Osteocyte (in vitro differentiated cells): ENCODE measurements at places on chromosomes 6 and 20. TPM values are rescaled to one million over a fixed set of nuclear protein-coding genes. Genes with fewer than 3 reads are reported as not detected.

ZBTB46 gene
- total RNA-seq: 20.5 and 20.9 TPM in 2 replicates

MMP24 gene
- total RNA-seq: 0.54 and 0.63 TPM in 2 replicates

CDC5L gene
- 22.5 and 23.1 TPM in 2 replicates for total RNA-seq

ADGRF5 gene
- total RNA-seq: not detected in 2 replicates

CST2 gene
- total RNA-seq: not detected in 2 replicates

FNDC11 gene
- total RNA-seq: 0.13 and 0.34 TPM in 2 replicates

SYNDIG1 gene
- total RNA-seq: 0.40 and 0.94 TPM in 2 replicates

- H3K27me3 ChIP-seq: no peaks in the 10 kb centered on the region
- H3K27ac ChIP-seq: no peak overlapping the region
- no peak for DNase-seq
- H3K4me3 ChIP-seq: no peak overlapping the region
- no peaks in the 10 kb centered on the region for H3K36me3 ChIP-seq
These were observed 125.8 kb downstream of the DLL1 start for GRCh38 chr6:170165085-170165470.

GRCh38 chr6:7974938-7975763 lies 64.6 kb upstream of the TXNDC5 start:
- no peak overlapping the region for H3K4me3 ChIP-seq
- no peaks in the 10 kb centered on the region for H3K27me3 ChIP-seq
- no peaks in the 10 kb centered on the region for H3K36me3 ChIP-seq
- no peaks in the 10 kb centered on the region for H3K4me1 ChIP-seq
- H3K27ac ChIP-seq: no peak overlapping the region

- no peaks in the 10 kb centered on the region for H3K36me3 ChIP-seq
- peaks cover 13% of the 10 kb centered on the region for H3K4me1 ChIP-seq
- DNase-seq: no peak
- no peak overlapping the region for H3K4me3 ChIP-seq
- H3K27ac ChIP-seq: no peak overlapping the region
- no peaks in the 10 kb centered on the region for H3K27me3 ChIP-seq
These were observed 105.2 kb downstream of the UNC5CL start for GRCh38 chr6:40933864-40934263.

DNA sequence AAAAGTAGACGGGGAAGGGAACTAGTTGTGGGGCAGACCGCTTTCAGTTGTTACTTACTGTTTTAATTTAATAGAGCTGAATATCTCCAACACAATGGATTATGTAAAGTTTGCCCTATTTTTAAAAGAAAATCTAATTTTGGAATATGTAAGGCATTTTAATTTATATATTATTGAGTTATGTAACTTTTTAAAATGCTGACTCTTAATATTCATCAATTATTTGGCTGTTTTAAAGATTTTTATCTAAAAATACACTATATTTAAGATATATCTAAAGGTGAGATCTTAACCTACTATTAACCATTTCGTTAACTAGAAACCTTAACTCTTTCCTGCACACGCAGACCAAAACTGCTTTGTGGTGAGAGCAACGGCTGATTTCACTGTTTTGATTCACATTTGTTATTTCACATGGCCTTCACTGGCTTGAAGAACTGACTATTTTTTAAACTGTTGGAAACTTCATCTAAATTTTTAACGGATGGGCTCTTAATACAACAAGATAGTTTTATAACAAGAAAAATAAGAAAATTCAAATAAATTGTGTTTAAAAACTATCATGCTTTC lies 87.9 kb downstream of the HUS1B start:
- peaks cover 19% of the 10 kb centered on the region for H3K36me3 ChIP-seq
- no peak overlapping the region for H3K27ac ChIP-seq
- H3K4me3 ChIP-seq: no peak overlapping the region
- H3K4me1 ChIP-seq: no peaks in the 10 kb centered on the region
- H3K27me3 ChIP-seq: no peaks in the 10 kb centered on the region
- no peak for DNase-seq

GRCh38 chr20:34165018-34165619 lies 53.1 kb upstream of the EIF2S2 start:
- peaks cover 8% of the 10 kb centered on the region for H3K27me3 ChIP-seq
- no peak for DNase-seq
- no peaks in the 10 kb centered on the region for H3K36me3 ChIP-seq
- H3K27ac ChIP-seq: peak overlapping the region; percentile 74

GRCh38 chr6:75755704-75756103 lies 6.7 kb downstream of the MYO6 start:
- no peak overlapping the region for H3K4me3 ChIP-seq
- no peak overlapping the region for H3K27ac ChIP-seq
- H3K4me1 ChIP-seq: peaks cover 60% of the 10 kb centered on the region
- DNase-seq: no peak

- DNase-seq: peak; percentile 1
- H3K4me3 ChIP-seq: no peak overlapping the region
- H3K4me1 ChIP-seq: no peaks in the 10 kb centered on the region
- H3K27me3 ChIP-seq: no peaks in the 10 kb centered on the region
- H3K27ac ChIP-seq: no peak overlapping the region
These were observed 490 bp downstream of the IPCEF1 start for GRCh38 chr6:154356113-154356512.

GRCh38 chr6:99014061-99014460 lies 66.3 kb upstream of the FBXL4 start:
- H3K27me3 ChIP-seq: no peaks in the 10 kb centered on the region
- no peaks in the 10 kb centered on the region for H3K36me3 ChIP-seq
- DNase-seq: no peak
- H3K4me3 ChIP-seq: no peak overlapping the region
- H3K27ac ChIP-seq: no peak overlapping the region

DNA sequence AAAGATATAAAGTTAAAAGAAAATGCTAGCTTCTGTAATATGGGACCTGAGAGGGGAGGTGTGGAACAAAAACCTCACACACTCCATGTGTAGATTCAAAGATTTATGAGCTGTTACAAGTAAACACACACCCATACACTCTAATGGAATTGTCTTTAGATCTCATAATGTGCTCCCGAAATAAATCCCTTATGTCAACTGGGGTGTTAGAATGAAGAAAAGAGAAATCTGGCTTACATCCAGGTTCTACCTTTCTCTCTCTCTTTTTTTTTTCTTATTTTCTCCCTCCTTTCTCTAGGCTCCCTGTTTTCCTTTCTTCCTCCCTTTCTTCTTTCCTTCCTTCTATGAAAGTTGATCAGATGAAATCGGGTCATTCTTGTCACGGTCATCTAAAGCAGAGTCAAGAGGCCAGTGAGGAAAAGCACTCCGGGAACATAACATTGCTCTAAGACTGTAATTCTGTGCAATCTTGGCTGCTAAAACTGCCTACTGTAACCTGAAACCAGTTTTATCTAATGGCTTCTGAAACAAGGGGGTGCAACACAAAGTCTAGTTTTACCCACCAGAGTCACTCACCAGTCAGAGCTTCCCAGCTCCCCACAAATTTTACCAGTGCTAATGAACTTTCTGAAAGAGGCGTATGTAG lies 68.3 kb upstream of the BTBD3 start:
- no peak for DNase-seq
- H3K4me1 ChIP-seq: peaks cover 10% of the 10 kb centered on the region
- H3K27ac ChIP-seq: no peak overlapping the region
- H3K27me3 ChIP-seq: peaks cover 2% of the 10 kb centered on the region
- H3K4me3 ChIP-seq: no peak overlapping the region
- H3K36me3 ChIP-seq: no peaks in the 10 kb centered on the region

- H3K27ac ChIP-seq: no peak overlapping the region
- H3K36me3 ChIP-seq: no peaks in the 10 kb centered on the region
- H3K4me1 ChIP-seq: no peaks in the 10 kb centered on the region
- no peak overlapping the region for H3K4me3 ChIP-seq
- no peaks in the 10 kb centered on the region for H3K27me3 ChIP-seq
These were observed 13.2 kb downstream of the SIRPG start for GRCh38 chr20:1644101-1644962.

DNA sequence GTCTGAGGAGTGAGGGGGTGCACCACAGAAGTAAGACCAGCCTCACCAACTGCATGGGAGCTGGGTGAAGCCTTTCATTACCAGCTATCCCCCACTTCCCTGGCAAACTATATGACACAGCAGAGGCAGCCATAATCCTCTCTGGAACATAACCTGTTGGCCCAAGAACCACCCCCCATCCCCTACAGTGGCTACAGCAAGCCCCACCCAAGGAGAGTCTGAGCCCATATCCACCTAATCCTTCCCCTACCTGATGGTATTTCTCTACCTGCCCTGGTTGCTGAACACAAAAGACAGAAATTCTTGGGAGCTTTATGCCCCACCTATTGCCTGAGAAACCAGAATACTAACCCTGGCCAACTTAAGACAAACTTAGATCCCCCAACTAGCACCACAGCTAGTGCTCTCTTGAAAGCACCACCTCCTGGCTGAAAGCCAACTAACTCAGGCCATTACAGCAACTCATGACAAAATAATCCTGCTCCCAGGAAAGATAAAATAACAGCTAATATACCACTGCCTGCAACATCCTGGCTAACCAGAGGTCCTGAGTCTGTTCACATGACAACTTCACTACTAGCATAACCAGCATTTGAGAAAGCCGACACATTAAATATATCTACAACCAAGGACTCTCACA lies 11.2 kb downstream of the RNGTT start:
- peak overlapping the region; percentile 12 for H3K27ac ChIP-seq
- H3K4me1 ChIP-seq: peaks cover 5% of the 10 kb centered on the region
- H3K27me3 ChIP-seq: no peaks in the 10 kb centered on the region
- no peak for DNase-seq
- H3K36me3 ChIP-seq: peaks cover 12% of the 10 kb centered on the region
